ENCODE measurements at places on chromosomes 7 and 10.

DNA sequence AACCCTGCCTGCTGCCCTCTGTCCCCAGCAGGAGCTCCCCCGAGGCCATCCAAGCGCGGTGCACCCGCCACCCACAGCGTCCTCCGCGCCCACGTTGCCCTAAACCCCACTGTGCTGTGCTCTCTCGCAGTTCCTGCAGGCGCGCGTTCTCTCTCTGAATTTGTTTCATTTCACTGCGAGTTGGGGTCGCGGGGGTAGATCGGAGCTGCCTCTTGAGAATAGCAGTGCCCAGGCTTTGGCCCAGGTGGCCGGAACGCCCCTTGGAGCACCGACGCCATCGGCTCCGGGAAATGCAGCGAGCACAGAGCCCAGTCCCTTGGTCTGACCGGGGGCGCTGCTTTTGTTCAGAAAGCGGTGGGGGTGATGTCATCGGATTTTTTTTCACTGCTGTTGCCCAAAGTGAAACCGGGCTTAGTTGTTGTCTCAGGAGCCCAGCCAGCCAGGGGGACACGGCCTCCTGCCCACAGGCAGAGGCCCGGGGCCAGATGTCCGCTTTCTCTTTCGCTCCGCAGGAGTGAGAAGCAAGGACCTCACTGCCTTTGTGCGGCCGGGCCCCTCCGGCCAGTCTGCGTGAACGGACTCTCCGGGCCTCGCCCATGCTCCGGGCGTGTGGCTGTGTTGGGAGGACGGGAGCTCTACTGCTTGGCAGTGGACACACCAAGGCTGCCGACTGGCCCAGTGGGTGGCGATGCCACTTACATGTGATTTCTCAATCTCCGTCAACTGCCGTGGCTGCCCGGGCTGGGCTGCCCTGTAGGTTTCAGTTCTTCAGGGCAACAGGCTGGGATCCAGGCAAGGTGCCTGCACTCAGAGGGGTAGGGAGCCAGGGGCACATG is 43.1 kb downstream of the FOXK1 start:
- DNase-seq, result peak; percentile 24

GRCh38 chr7:30595436-30596013 is 847 bp downstream of the GARS1 start:
- DNase-seq, result no peak

DNA sequence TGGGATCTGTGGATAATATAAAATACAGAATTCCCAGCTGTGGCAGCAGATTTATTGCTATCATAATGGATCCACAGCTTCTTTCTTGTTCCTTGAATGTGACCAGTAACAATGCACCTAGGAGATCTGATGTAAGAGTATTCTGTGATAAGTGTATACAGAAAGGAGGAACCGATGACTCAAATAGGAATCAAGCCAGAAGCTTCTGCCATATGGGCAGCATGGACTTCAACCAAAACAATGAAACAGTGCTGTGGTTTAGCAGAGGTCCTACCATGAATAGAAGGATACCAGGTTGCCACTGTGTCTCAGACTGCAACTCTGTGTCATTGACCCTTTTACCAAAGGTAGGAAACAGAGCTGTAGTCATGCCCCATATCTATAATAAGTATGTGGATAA is 81.8 kb downstream of the PTPRZ1 start:
- DNase-seq, result no peak

- DNase-seq, result no peak
Observed at GRCh38 chr7:36314491-36314890, 75.2 kb upstream of the ANLN start.

DNA sequence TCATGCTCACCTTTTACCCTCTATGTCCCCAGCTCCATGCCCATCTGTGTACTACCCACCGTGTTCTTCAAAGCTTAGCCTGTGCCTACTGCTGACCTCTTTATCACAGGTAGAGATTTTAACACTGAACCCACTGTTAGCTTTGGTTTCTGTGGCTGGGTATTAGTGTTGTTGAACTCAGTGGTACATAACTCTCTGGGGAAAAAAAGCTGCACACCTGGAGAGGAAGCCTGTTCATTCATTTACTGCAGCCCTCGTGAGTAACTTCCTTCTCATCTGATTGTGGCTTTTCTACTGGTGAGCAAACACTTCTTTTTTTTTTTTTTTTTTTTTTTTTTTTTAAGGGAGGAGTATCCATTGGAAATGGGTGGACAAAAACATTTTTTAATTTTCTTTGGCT is 326.3 kb downstream of the CCSER2 start:
- DNase-seq, result no peak

DNA sequence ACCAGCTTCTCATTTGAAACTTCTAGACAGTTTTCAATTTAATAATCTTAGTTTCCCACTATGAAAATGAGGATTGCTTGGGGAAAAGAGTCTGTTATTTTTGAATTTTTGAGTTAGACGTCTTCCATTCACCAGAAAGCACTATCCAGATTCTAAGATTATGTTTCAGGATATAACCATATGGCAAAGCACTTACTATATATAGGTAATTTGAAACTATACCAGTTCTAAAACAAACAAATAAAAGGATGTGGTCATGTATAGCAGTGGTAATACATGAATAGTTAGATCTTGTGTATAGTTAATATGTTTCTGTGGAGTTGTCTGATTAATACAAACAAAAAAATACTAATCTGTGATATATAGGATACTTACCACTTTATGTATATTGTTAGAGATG is 320.0 kb downstream of the EXOC4 start:
- no peak for DNase-seq

DNA sequence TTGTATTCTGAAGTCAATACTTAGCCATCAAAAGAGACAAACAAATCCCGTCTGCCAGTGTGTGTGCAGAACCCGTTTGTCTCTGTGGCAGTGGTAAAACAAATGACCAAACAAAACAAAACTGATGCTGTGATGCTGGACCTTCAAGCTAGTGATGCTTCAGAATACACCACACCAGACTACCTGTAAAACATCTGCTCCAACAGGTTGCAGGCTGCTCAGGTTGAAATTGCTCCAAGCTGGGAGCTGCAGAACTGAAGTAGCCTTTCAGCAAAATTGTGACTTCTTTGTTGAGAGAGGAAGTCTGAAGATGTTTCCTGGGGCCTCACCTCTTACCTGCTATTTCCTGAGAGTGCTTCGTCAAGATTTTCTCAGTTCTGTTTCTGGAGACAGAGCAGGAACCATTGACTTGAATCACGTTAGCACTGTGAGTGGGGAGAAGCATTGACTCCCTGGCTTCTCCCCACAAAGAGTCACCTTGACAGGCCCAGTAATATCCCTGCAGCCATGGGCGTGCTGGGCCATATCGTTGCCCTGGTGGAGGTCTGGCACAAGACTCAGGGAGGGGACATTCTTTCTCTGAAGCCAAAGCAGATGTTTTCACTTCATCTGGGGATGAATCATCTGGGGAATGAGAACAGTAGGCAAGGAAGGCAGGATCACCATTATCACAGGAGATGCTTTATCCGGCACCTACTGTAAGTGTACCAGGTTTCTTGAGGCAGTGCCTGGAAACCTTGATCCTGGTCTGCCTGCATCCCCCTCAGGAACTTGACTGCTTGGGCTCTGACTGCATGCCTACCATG is 80.2 kb downstream of the RBM20 start:
- DNase-seq, result peak; percentile 28

DNA sequence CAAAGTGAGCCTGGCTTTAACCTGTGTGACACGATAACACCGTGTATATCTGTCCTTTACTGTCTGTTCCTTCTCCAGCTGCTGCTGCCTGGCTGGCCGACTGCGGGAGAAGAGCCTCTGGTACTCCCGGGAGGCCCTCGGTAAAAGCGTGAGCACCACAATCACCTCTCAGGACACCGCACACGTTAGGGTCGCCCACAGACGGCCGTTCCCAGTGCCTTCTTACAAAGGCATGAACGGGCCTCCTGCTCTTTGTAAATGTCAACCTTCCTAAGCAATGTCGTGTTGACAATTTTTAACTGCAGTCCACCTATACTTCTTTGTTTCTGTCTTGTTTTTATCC is 177.6 kb downstream of the DIP2C start:
- DNase-seq, result no peak

DNA sequence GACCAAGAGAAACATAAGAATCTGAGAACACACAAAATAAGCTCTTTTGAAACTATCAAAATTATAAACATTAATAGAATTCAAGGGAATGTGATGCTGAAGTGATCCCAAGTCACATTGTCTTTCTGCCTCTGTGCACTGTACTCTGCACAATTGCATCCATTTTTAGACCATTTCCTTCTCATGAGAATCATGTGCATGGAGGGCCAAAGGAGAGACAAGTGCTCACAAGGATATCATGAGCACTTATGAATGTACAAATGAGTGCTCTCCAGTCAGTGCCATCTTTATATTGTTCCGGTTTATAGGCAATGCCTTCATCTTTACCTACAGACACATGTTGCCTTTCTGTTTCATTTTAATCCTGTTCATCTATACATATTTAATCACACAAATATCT is 36.9 kb downstream of the MET start:
- DNase-seq, result no peak

- no peak for DNase-seq
Observed at GRCh38 chr7:135330088-135330487, 96.5 kb downstream of the STRA8 start.

- no peak for DNase-seq
Observed at GRCh38 chr10:4867520-4868356, 41.7 kb downstream of the AKR1E2 start.

DNA sequence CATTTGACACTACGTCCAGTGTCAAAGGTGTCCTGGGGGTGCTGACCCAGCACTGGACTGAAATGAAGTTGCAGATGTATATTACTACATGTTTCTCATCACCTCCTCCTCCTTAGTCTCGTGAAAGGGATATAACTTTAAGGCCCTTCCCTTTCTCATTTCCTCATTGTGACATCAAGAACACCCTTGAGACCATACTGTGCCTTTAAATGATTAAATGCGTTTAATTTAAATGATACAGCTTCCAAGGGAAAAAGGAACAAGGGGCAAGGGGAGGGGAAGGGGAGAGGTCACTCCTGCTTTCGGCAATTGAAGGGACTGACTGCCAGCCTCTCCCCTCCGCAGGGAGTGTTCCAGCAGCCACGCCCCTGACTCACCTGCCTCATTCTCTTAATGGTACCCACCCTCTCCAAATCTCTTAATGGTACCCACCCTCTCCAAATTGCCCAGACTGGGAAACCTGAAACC is 80.5 kb upstream of the KMT2E start:
- no peak for DNase-seq

DNA sequence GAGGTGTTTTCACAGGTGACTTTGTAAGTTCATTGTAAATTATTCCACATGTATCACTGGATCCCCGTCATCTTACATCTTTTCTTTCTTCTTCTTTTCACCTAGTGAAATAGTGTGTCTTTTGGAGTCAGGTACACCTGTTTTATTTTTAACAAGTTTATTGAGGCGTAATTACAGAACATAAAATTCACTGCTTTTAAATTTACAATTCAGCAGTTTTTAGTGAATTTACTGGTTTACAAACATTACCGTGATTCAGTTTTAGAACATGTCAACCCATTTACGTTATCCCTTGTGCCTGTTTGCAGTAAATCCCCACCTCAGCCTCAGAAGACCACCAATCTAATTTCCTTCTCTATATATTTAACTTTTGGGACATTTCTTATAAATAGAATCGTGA is 256.9 kb downstream of the EXOC4 start:
- no peak for DNase-seq

DNA sequence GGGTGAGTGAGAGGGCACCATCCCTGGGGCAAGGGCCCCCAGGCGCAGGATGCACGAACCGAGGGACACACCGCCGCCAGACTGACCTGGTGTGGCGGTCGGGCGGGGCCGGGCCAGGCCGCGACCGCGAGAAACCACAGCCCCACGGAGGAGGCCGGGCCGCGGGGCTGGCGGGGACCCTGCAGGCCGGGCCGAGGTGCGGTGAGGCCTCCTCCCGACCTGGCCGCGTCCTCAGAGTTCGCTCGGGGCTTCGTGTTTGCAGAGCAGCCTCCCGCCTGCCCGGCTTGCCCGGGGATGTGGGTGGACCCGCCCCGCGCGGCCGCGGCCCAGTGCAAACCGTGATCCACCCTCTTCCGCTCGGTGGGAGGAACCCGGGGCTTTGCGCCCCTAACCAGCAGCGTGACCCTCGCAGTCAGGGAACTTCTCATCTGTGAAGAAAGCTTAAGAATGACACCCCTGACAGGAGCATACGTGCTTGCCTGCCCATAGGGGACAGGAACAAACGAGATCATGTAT is 20.6 kb upstream of the HOXA13 start:
- no peak for DNase-seq

DNA sequence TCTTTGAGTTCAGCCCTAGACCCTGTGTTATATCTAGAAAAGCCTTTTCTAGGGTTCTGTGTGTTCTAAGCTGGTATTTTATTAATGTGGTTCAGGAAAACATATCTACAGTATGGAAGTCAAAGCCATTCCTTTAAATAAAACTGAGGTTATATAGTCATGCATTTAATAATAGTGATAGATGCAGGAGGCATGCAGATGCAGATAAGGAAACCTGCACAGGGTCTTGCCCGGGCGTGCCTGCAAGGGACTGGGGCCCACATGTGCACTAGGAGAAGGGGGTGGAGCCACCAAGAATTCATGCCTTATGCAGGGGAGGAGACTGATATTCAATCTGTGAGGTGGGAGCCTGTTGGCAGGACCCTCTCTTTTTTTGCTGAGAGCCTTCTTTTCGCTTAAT is 171.5 kb downstream of the PRPF18 start:
- DNase-seq, result no peak

- no peak for DNase-seq
Observed at GRCh38 chr10:48632166-48632565, 27.3 kb upstream of the ARHGAP22 start.
